ENCODE measurements at places on chromosomes 7 and 10.

DNA sequence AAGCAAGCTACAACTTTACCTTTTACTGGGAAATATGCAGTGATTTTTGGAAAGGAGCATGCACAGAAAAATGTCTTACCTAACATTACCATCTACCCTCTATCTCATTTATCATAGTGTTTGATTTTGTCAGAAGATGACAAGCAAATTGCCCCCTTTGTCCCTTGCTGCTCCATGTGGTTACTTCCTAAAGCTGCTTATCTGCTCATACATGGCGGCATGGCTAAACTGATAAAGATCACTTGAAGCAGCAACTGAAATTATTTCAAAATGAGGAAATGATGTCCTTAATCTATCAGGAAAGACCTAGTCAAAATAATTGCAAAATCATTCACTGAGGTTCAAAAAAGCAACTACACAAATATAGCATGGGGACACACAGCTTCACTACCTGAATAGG lies 1198.5 kb upstream of the SORCS1 start:
- no peak for DNase-seq

DNA sequence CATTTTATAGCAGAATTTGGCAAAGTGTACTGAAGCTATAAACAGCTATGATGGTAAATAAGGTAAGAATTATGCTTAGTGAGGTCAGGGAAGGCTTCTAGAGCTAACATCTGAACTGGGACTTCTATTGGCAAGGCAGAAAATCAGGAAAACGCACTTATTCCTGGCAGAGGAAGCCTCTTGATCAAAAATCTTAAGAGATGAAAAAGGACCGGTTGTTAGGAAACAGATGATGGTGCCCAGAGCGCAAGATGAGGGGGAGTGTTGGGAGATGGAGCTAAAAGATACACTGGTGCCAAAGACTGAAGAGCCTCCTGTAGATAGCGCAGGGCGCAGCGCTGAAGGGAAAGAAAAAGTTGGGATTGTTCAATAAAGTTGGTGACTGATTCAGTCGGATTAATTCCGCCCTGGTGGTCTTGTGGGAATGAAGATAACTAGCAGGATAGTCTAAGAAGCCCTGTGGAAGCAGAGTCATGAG lies 550 bp upstream of the CALU start:
- no peak for DNase-seq

- DNase-seq, result no peak
Measured at GRCh38 chr7:49866076-49866735, 92.8 kb downstream of the VWC2 start.

DNA sequence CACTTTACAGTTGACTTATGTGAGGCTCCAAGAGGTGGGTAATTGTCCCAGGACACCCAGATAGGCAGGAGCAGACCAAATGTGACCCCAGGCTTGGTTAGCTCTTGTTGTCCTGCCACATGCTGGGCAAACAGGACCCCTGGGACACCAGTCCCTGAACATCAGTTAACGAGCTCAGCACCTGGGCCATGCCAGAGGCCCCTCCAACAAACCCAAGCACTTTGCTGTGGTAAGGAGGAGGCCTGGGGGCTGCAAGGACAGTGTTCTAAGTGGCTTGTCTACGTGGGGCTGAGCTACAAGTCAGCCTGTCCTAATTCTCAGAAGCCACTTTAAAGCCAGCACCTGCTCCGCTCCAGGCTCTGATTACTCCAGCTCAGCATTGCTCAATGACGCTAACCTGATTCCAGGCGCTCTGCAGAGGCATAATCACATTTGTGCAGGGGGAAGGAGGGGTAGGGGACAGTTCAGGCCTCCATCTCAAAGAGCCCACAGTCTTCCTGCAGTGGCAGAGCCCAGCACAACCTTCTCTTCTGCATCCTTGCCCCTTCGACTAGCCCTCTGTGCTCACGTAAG lies 57.2 kb downstream of the DDC start:
- no peak for DNase-seq

DNA sequence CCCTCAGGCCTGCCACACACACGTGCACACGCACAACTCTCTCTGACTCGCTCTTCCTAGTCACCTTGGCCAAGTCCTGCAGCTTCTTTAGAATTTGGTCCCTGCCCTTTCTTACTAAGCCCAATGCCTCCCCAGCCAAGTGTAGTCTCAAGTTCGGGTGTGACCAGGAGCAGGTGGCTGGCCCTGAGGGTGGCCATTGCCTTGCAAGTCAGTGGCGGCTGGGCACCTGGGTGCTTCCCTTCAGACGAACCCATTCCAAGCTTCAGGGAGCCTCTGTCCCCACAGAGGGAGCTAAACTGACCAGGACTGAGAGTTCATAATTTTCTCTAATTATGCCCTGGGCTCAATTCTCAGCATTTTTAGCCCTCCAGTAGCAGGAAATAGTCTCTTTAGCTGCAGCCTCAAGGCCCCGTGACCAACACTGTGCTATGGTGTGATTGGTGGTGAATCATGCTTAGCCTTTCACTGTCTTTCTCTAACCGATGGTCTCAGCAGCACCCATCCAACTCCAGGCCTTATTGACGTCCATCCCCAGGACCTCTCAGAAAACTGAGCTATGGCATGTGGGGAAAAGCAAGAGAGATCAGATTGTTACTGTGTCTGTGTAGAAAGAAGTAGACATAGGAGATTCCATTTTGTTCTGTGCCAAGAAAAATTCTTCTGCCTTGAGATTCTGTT lies 34.7 kb upstream of the FXYD4 start:
- no peak for DNase-seq

- DNase-seq, result no peak
Measured at GRCh38 chr7:29841926-29842701, 35.8 kb downstream of the WIPF3 start.

GRCh38 chr7:27608776-27609495 lies 53.7 kb downstream of the HIBADH start:
- no peak for DNase-seq

GRCh38 chr10:86391986-86392722 lies 25.6 kb upstream of the GRID1 start:
- no peak for DNase-seq
